ENCODE measurements at places on chromosomes 3 and 15.

GRCh38 chr15:33322091-33322490, 11.3 kb downstream of the RYR3 start:
- DNase-seq, result no peak

DNA sequence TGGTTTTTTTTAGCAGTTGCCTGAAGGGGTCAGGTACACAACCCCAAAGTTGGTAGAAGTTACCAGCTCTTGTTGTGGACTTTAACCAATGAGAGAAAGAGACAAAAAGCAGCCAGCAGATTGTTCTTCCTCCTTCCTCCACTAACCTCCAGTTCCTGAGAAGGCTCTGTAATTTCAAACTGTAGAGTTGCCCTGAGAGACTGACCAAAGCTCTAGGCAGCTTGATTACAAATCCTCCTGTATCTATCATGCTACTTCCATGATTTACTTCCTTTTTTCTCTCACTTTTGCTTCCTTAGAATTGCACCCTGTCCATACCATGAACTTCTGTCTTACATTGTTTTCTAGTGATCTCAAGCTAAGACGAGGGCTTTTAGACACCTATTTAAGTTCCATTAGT, 29.2 kb downstream of the NSUN3 start:
- no peak for DNase-seq

DNA sequence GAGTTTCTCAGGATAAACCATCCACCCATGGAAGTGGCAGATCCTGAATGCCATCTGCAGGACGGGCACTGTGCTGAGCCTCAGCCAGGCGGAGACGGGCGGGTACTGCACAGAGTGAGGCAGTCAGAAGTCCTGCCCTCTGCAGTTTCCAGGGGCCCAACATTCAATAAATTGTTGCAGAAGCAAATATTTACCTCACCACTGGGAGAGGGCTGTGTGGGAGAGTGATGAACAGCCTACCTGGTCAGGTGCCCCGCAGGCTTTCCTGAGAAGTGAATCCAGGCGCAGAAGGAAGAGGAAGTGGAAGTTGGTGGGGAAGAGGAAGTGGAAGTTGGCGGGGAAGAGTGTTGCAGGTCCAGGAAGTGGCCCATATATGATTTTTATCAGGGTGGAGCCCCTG, 100.8 kb downstream of the SLCO3A1 start:
- no peak for DNase-seq

DNA sequence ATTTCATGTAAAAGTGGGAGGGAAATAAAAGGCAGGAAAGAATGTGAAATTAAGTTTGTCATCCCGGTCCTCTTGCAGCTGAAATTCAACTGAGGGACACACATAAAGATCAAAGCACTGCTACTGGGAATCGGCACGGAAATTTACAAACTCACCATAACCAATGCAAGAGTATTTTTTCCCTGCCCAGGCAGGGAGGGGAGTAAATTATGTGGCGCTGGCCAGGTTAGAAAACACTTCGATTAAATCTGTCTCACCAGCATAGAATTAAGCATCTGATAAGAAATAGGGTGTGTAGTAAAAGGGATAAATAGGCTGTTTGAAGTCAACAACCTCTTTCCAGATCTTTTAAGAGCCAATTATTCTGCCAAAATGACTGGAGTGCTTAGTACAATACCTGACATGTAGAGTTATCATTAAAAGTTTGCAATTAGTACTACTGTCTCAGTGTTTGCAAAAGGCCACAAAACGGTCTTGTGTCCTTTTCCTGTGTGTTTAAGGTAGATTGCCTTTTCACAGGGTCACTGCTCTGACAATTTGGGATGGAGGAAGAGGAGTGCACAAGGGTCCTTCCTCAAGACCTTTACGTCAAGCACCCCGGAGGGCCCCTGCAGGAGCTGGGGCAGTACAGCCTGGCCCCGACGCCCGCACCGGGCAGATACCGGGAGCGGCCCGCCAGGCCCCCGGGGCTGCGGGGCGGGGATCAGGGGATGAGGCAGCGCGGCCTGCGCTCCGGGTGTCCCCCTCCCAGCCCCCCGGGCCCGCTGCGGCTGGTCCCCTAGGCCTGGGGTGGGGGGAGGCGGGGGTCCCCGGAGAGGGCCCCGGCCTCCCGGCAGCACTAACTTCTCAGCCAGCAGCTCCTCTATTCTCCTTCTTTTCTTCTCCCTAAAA, 651 bp downstream of the UBA3 start:
- no peak for DNase-seq
